ENCODE measurements at places on chromosomes 5 and 9.
A peak's percentile ranks its signal among the peaks of the same experiment; 100 is the strongest.

- no peak for DNase-seq
Observed at GRCh38 chr5:71483355-71483754, 27.9 kb downstream of the BDP1 start.

- DNase-seq, result no peak
Observed at GRCh38 chr9:134226221-134226930, 62.0 kb upstream of the RNU6ATAC start.

- DNase-seq, result no peak
Observed at GRCh38 chr5:153511622-153512021, 21.2 kb downstream of the GRIA1 start.

GRCh38 chr5:28369418-28369817 lies 1331.0 kb upstream of the CDH9 start:
- no peak for DNase-seq

DNA sequence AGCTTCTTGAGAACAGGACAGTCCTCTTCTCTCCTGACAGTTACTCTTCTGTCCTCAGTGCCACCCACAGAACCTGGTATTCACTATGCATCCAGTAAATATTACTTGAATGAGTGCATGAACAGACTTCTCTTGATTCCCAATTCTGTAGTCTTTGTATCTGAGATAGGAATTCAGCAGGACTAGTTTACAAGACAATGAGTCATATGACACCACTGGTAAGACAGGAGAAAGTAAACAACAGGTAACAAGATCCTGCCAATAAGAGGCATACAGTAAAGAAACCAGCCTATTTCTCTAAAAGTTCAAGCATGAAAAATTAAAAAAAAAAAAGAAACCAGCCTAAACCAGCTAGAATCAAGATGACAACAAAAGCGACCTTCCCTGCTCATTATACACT lies 6.2 kb downstream of the ZNF883 start:
- DNase-seq, result no peak

DNA sequence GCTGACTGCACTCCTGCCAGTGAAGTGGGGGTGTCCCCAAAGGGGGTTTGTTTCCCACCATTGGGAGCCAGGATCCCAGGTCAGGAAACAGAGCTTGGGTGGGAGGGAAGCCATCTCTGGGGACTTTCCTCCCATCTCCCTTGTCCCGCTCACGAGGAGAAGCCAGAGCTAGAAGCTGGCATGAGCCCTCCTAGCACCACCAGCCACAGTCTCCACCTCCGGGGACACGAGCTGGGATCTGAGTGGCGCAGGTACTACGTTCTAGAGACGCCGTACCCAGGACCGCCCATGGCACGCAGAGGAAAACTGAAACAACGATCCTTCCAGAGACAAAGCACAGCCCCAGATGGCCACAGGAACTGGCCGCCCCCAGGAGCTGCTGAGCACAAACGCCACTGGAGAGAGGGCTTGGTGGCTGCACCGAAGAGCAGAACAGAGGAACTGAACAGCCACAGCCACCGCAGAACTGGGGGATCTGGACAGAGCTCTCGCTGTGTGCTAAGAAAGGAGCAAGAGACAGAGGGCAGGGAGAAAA lies 29.8 kb downstream of the ADAMTS2 start:
- DNase-seq, result no peak

- no peak for DNase-seq
Observed at GRCh38 chr5:30498972-30499371, 694.5 kb upstream of the CDH6 start.

- peak; percentile 7 for DNase-seq
Observed at GRCh38 chr5:157342822-157343402, 77.0 kb downstream of the CYFIP2 start.

- DNase-seq, result no peak
Observed at GRCh38 chr5:158898185-158899177, 201.2 kb downstream of the EBF1 start.

- DNase-seq, result no peak
Observed at GRCh38 chr5:40277161-40277906, 402.4 kb upstream of the PTGER4 start.

GRCh38 chr9:20313415-20313814 lies 308.9 kb downstream of the MLLT3 start:
- no peak for DNase-seq

DNA sequence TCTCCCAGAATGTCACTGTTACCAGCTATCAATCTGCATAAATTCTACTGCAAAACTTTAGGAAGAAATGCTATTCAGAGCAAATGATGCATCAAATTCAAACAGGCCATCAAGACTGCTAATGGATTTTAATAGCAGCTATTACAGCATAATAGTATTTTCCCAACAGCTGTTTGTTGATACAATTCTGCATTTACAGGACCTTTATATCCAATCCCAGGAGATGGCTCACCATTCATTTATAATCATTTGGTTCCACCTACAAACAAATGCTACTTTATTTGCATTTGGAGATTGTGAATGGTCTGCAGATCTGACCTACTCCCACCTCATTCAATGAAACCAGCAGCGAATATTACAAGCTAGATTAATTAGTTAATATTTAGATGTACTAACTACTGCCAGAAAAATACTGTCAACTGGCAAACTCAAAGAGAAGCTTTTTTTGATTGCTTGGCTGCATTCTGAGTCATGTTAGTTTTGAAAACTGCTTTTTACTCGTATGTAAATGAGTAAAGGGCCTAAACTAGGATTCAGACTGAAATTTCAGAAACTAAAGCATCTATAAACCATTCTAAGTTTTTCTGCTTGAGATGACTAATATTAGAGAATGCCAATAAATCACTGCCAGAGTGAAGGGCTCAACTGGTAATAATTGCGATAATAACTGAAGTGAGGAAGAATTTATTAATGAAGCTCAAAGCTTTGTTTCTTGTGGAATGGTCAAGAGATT lies 7.1 kb upstream of the PCA3 start:
- no peak for DNase-seq

DNA sequence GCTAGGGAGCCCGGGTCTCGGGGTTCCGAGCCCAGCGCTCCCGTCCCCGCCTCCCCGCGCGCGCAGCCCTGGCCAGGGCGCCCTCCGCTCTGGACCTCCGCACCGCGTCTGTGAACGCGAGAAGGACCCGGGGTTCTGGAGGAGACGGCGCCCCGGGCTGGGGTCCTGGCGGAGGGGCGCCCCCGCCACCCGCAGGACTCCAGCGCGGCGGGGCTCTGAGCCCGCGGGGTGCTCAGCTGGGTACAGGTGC lies 431 bp downstream of the TMOD1 start:
- no peak for DNase-seq

- DNase-seq, result no peak
Observed at GRCh38 chr5:35285011-35285410, 54.7 kb upstream of the PRLR start.

DNA sequence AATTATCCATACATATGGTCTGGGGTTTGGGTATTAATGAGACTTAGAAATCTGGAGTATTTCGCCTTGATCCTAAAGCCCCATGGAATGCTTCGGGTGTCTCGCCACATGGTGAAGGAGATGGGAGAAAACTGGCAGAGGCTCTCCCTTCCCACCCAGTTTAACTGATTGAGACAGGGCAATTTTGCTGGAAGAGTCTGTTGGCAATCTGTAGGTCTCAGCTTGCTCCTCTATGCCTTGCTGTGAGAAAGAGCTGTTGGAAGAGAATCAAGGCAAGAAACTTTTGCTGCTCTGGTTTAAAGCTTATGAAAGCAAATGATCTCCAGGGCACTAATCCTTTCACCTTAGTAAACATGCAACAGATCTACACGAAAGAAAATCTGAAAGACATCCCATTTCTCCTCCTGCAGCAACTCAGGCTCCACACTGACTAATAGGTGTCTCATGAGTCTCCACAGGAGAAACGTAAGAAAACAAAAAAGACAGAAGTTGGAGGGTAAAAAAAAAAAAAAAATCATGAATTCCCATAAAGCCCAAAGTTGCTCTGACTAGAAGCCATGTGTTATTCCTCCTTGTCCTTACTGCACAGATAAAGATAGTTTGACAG lies 369.9 kb downstream of the EFNA5 start:
- no peak for DNase-seq

DNA sequence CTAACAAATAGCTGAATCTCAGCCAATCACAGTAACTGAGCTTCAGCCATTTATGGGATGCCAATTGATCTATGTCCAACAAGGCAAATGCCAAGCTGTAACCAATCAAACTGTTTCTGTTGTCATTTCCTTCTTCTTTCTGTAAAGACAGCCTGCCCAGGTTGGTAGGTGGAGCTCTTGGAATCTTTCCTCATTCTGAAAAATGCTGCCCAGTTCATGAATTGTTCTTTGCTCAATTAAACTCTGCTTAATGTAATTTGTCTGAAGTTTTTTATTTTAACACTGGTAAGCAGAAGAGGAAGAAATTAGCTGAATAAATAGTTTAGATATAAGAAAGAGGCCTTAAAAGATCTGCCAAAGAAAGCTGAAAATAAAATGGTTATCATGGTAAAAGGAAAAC lies 1235.6 kb downstream of the EFNA5 start:
- no peak for DNase-seq

GRCh38 chr5:146068206-146068605 lies 37.2 kb downstream of the PLAC8L1 start:
- DNase-seq, result no peak

GRCh38 chr9:32468740-32469139 lies 57.3 kb downstream of the RIGI start:
- no peak for DNase-seq

DNA sequence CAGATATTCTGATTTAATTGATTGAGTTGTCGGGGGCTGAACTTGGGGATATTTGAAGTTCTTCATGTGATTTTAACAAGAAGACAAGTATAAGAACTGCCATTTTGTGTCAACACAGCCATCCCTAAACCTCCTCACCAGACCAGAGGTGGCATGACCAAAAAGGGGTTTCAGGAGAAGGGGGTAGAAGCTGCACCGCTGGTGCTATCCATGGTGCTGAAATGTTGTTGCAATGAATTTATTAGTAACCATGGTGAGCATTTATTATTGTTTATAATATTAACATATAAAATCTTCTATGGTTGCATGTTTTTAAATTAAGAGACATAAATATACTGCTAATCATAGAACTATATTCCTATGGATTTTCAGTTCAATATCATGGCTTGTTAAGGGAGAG lies 72.3 kb downstream of the GNA14 start:
- no peak for DNase-seq

DNA sequence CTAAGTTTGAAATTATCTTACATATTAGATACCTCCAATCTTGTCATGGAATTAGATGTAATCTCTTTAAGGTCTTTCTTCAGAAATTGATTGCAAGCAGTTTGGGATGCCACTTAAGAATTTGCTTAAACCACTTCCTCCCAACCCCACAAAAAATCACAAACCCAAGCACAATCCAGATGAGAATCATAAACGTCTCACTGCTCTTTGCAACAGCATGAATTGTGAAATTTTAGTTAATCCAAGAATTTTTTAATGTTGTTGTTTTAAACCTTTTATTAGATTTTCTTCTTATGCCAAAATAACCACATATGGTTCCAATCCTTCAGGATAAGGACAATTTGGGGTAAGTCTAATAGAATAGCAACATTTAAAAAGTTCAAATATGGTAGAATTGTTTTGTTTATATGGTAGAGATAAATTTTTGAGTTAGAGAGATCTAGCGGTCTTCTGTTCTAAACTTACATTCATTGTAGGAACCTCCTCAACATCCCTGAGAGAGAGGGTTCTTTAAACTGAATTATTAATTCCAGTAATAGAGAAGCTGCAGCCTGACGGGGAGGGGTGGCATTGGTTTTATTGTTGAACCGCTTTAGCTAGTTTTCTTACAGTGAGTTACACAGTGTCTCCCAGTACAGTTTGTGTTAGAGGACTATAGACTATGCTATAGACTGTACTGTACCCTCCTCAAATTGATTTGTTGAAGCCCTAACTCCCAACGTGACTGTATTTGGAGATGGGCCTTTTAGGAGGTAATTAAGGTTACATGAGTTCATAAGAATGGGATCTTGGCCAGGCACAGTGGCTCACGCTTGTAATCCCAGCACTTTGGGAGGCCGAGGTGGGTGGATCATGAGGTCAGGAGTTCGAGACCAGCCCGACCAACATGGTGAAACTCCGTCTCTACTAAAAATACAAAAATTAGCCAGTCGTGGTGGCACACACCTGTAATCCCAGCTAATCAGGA lies 24.8 kb upstream of the IL6ST start:
- DNase-seq, result no peak

GRCh38 chr5:76999451-76999850 lies 30.8 kb upstream of the AGGF1 start:
- no peak for DNase-seq

DNA sequence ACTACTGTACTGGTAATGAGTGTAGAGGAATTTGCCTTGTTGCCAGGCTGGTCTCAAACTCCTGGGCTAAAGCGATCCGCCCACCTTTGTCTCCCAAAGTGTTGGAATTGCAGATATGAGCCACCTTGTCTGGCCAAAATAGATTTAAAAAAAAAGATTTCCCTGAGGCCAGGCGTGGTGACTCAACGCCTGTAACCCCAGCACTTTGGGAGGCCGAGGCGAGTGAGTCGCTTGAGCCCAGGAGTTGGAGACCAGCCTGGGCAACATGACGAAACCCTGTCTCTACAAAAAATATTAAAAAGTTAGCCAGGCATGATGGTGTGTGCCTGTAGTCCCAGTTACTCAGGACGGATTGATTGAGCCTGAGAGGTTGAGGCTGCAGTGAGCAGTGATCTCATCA lies 62.5 kb downstream of the IPO11 start:
- no peak for DNase-seq

DNA sequence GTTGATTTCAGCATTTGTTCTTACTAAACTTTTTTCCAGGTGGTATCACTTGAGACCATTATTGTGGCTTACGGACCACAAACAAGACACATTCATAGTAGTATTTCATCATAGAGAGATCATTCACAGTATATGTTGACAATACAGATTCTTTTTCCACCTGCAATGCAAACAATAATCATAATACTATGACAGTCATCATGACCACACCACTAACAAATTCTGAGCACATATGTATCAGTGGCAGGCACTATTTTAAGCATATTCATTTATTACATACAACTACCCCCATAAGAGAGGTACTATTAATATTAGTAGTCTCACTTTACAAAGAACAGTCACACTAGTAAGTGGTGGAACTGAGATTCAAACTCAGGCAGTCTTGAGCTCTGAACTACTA lies 31.0 kb upstream of the C9orf40 start:
- no peak for DNase-seq

DNA sequence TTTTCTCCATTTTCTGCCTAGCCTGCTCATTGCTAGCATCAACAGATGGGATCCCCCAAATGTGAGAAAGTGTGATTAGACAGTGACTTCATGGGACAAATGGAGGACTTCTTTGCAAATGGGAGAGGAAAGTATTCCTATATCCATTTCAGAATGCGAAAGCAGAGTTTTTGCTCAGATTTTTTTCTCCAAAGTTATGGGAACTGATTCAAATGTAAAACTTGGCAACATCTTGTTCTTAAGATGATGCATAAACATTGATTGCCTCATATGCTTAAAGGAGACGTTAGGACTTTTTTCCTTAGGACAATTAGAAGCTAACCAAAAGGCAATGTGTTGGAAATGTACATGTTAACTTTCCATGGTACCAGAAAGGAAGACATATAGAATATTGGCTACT lies 704.3 kb upstream of the ZNF608 start:
- DNase-seq, result no peak

GRCh38 chr9:29311221-29311620 lies 1737.9 kb upstream of the C9orf72 start:
- DNase-seq, result no peak

- DNase-seq, result no peak
Observed at GRCh38 chr9:130101915-130102314, 48.2 kb downstream of the GPR107 start.

Data from stimulated activated CD8-positive, alpha-beta memory T cell treated with anti-CD3 and anti-CD28 coated beads, Interleukin-15, amount 100 ng/mL, for 1 hour (primary cell).